ENCODE measurements at places on chromosomes 12 and 14.

- no peak for DNase-seq
Observed at GRCh38 chr14:21924479-21924878, 250.9 kb upstream of the OR4E1 start.

GRCh38 chr14:89565607-89566006 is 148.6 kb upstream of the FOXN3 start:
- no peak for DNase-seq

DNA sequence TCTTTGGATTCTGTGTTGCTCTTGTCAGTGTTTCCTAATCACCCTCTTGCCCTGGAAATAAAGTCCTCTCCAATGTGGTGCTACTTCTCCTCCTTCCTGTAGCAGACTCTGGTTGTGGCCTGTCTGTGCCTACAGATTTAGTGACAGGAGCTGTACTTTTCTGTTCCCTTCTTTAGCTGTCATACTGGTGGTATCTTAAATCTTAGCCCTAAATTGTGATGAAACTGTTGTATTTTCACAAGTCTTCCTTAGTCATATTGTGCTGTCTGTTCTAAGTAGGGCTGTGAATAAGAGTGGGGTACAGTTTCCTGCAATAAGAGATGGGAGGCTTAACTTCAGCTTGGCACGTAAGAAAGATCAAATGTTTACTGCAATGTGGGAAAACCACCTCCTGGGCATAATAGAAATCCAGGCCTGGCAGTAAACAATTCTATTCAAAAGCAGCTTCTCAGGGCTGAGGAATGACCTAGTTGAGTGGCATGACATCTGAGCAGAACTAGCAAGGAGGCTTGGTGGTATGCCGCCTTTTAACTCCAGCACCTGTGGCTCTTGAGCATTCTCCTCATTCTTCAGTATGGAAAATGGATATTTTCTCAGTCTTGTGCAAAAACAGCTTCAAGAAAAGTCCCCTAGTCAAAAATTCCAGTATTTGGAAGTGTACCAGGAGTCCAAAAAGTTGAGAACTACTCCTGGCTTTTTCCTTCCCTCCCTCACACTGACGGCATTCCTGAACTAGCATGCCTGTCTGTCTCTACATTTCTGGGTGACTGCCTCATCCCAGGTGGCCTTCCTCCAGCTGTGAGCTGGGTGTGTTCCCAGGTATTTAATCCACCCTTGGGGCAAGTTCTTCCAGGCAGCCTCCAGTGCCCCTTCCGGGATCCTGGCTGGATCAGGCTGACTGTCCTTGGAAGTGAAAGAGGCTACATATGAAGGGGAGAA is 19.5 kb downstream of the ANO6 start:
- DNase-seq, result no peak

DNA sequence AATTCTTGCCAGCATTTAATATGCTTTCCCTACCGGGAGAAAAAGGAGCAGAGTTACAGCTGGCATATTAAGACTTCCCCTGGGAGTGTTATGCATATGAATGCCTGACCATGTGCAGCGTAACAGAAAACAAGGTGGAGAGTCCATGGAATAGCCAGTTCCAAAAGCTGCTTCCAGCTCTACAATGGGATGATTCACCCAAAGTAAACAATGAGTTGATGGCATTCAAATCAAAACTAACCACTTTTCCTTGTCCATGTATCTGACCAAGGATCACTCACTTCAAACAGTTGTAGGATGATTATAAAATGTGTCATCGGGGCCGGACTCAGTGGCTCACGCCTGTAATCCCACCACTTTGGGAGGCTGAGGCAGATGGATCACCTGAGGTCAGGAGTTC is 48.1 kb upstream of the BICDL1 start:
- no peak for DNase-seq

- no peak for DNase-seq
Observed at GRCh38 chr14:102903248-102903888, 19.1 kb upstream of the AMN start.

GRCh38 chr14:39050389-39050788 is 52.6 kb downstream of the SEC23A start:
- DNase-seq, result no peak

- no peak for DNase-seq
Observed at GRCh38 chr12:62726471-62726980, 208.4 kb downstream of the PPM1H start.

- DNase-seq, result no peak
Observed at GRCh38 chr12:114967151-114967550, 283.2 kb upstream of the TBX3 start.

GRCh38 chr12:114762490-114763110 is 78.6 kb upstream of the TBX3 start:
- no peak for DNase-seq

DNA sequence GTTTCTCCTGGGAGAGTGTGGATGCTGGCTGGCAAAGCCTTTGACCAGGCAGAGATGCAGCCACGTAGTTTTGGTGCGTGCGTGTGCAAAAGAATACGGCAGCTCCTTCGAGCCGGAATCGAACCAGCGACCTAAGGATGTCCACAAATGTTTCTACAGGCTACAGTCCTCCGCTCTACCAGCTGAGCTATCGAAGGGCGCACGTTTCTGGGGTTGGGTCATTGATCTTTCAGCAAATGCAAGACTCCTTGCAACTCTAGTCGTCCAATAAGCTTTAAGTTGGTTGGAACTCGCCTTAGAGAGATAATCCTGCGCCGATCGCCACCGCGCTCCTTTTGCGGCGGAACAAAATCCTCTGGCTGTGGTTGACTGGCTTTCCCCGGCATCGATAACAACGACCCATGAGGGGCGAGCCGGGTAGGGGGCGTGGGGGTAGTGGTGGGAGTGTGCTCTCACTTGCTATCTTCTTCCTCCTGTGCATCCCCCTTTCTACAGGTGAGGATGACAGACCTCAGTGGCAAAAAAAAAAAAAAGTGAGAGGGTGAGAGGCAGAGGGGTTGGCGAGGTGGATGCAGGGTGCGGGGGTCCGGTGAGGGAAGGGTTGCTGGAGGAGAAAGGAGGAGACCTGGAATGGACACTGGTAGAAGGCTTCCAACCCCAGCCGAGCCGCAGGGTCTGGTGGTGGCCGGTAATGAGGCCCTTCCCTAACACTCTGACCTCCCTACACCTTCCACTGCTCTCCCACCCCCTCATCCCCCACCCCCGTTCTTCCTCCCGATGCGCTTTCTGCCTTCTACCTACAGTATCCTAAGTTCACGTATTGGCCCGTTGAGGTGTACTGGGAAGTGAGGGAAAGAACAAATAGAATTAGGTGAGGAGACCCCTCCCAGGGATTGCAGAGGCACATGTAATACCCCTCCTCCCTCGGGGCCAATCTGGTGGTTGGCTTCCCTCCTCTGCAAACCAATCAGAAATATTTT is 11.8 kb upstream of the OR6S1 start:
- no peak for DNase-seq

GRCh38 chr14:100708425-100709288 is 18.0 kb upstream of the DLK1 start:
- DNase-seq, result no peak

DNA sequence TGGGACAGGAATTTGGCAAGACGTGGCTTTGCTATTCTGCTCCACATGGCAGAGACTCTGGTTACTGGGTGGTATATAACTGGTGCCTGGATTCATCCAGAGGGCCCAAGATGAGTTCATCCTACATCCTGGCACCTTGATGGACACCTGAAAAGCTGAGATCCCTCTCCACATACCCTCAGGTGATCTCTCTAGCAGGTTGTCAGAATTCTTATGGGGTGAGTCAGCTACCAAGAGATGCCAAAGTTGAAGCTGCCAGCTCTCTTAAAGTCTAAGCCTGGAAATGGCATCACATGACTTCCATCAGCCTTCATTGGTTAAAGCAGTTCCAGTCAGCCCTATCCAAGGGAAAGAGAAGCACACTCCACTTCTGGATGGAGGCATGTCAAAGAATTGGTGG is 300.7 kb upstream of the SEL1L start:
- no peak for DNase-seq

- no peak for DNase-seq
Observed at GRCh38 chr12:116665666-116666304, 72.1 kb downstream of the SPRING1 start.

- DNase-seq, result no peak
Observed at GRCh38 chr12:31915446-31915845, 43.8 kb upstream of the RESF1 start.

GRCh38 chr12:109804820-109805761 is 28.1 kb downstream of the TRPV4 start:
- no peak for DNase-seq

DNA sequence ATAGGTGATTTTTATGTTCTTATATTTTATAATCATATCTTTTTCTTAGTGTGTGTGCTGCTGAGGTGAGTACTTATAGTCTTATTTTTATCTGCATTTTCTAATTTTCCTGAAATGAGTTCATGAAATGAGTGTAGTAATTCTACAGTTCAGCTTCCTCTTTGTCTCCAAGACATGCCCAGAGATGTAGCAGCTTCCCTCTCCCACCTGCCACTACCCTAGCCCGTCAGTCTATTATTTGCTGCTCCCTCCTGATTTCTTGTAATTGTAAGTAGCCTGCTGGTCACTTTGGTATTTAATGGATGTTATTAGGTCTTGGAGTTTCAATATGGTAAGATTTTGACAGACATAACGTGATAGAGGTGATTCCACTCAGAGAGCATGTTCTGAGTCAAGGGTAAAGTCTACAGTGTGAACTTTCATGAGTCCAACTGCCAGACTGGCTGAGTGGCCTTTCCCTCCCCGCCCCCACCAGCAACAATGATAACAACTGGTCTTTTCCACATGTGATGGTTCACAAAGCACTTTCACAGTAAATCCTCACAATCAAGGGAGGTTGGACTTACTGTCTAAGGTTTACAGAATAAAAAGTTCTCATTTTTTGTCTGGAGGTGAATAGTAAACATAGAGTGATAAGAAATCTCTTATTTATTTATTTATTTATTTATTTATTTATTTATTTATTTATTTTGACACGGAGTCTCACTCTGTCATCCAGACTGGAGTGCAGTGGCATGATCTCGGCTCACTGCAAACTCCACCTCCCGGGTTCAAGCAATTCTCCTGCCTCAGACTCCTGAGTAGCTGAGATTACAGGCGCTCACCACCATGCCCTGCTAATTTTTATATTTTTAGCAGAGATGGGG is 4.2 kb upstream of the RIPK3 start:
- DNase-seq, result no peak

- DNase-seq, result no peak
Observed at GRCh38 chr14:64786296-64787149, 82.3 kb downstream of the PLEKHG3 start.

- no peak for DNase-seq
Observed at GRCh38 chr14:61147831-61148549, 133.1 kb downstream of the TMEM30B start.

GRCh38 chr14:37787879-37788494 is 192.6 kb downstream of the TTC6 start:
- DNase-seq, result no peak

- DNase-seq, result no peak
Observed at GRCh38 chr14:64695071-64695470, 9.2 kb upstream of the PLEKHG3 start.

DNA sequence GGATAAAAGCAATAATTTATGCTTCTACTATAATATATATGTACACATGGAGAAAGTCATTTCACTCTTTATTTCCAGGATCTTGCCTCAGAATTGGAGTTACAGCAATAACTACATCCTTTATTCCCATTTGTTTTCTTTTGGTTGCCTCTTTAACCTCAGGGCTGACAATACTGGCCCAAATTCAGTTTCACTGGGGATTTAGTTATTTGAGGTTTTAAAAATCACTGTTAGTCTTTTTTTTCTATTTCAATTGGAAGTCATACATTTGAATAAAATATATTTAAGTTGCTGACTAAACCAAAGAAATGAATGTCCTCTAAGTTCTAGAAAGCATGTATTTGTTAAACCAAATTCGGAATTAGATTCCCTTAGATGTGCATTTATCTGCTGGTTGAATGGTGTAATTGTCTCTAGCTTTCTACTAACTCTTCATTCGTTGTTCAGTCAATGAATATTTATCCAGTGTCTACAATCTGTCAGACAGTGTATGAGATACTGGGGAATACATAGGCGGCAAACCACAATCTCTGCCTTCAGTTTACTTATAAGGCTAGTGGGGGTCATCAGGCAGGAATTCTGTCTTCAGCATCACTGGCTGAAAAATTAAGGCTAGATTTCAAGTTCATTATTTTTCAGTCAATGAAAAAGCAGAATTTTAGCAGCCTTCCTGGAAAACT is 190.8 kb upstream of the ARHGAP5 start:
- no peak for DNase-seq

DNA sequence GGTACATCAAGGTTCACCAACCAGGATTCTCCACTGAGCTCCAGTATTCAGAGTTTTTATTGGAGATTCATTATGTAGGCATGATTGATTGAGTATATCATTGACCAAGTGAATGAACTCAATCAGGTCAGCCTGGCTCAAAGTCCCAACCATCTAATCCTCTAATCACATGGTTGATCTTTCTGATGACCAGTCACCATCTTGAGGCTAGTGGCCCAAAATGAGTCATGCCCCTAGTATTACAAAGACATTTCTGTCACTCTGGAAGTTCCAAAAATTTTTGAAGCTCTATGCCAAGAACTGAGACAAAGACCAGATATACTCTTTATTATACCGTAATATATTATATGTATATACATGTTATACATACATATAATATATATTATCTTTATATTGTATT is 75.9 kb upstream of the ATF7IP start:
- no peak for DNase-seq

GRCh38 chr12:98578821-98579220 is 14.7 kb upstream of the SLC25A3 start:
- no peak for DNase-seq

GRCh38 chr12:1078002-1078401 is 87.0 kb downstream of the ERC1 start:
- DNase-seq, result no peak

GRCh38 chr14:57508756-57509155 is 15.1 kb upstream of the CCDC198 start:
- DNase-seq, result no peak

DNA sequence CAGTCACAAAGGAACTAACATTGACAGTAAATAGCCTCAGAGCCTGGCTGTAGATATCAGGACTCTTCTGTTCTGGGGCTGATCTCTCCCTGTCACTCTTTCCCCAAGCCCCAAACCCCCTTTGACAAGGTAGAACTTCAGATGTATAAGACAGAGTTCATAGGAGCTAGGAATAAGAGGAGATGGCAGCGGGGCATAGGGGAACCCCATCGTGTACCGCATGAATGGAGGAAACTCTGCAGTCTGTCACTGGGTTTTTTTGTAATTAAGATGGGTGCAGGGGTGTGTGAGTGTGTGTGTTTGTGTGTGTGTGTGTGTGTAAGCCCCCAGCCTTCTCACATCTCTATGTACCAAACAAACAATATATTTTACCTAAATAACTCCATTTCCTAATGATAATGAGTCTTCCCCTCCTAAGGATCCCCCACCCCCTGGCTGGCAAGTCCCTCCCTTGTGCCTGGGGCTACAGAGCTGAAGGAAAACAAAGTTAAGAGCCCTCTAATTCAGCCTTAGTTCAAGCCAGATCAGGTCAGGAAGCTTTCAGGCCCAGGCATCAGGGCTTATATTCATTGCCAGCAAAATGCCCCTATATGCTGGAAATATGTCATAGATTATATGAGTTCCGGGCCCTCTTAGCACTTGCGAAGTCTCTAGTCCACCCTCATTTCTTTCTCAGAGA is 9.1 kb upstream of the HOXC4 start:
- DNase-seq, result no peak

Measured in NCI-H2081 treated with DMSO at 0.1 percent for 48 hours (cell line).